ENCODE measurements at places on chromosomes 1 and 21.

DNA sequence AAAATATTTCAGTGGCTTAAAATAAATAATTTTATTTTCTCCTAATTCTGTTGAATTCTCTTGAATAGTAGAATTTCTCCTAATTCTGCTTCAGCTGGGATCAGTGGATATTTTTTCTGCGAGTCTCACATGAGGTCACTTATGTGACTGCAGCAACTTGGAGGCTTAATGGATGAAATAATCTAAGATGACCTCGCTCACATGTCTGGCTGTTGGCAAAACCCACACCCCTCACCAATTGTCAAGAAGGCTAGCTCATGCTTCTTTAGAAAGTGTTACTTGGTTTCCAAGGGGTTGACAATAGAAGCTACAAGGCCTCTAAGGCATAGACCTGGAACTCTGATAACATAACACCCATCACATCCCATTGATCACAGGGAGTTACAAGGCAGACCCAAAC lies 156.9 kb upstream of the DPYD start:
- no peak for DNase-seq

GRCh38 chr1:84737590-84737989 lies 47.3 kb upstream of the SSX2IP start:
- no peak for DNase-seq

GRCh38 chr1:212002536-212002935 lies 32.8 kb downstream of the INTS7 start:
- no peak for DNase-seq

- no peak for DNase-seq
Observed at GRCh38 chr1:160007577-160008200, 24.1 kb downstream of the PIGM start.

- DNase-seq, result peak; percentile 65
Observed at GRCh38 chr1:50422946-50423669, at the start of gene DMRTA2. DMRTA2 (minus strand) TSS chr1:50423443; CDS start chr1:50421536, 1,907 bp downstream.

- no peak for DNase-seq
Observed at GRCh38 chr1:240663169-240663879, 51.4 kb upstream of the GREM2 start.

- DNase-seq, result no peak
Observed at GRCh38 chr1:143497374-143497747, 474.4 kb downstream of the FAM72C start.

DNA sequence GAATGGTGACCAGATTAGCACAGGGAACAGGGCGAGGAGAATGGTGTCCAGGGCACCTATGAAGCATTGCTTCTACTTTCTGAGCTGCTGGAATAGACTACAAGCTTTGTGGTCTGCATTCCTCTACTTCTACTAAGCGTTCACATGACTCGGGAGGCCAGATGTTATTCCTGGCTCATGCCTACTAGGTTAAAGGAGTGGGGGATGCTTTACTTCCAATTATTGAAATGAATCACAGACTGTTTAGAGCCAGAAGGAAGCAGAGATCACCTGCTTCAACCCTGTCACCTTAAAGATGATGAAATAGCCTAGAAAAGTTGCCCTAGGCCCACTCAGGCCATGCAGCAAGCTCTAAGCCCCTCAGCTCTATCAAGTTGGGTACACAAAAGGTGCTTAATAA lies 633.5 kb downstream of the KIF26B start:
- no peak for DNase-seq

- no peak for DNase-seq
Observed at GRCh38 chr1:181028615-181029014, 5.2 kb upstream of the MR1 start.

DNA sequence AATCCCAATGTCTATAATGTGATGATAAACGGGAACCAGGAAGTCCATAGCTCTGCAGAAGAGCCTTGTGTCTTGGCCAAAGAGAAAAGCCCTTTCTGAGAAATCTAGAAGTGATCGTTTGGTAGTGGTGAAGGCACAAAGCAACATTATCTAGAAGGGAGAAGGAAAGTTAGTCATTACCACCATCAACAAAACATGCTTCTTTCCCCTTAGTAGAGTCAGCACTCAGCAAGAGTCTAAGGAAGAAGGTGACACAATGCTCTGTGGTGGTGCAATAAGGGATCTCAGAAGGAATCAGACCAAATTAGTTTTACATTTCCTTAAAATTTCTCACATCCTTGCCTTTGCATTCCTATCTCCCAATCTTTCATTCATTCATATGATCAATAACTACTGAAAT lies 134.4 kb upstream of the PRDX6 start:
- DNase-seq, result no peak

GRCh38 chr1:21241771-21242581 lies 48.3 kb downstream of the ECE1 start:
- DNase-seq, result no peak

GRCh38 chr1:159829822-159830465 lies 3.3 kb downstream of the SLAMF8 start:
- no peak for DNase-seq

DNA sequence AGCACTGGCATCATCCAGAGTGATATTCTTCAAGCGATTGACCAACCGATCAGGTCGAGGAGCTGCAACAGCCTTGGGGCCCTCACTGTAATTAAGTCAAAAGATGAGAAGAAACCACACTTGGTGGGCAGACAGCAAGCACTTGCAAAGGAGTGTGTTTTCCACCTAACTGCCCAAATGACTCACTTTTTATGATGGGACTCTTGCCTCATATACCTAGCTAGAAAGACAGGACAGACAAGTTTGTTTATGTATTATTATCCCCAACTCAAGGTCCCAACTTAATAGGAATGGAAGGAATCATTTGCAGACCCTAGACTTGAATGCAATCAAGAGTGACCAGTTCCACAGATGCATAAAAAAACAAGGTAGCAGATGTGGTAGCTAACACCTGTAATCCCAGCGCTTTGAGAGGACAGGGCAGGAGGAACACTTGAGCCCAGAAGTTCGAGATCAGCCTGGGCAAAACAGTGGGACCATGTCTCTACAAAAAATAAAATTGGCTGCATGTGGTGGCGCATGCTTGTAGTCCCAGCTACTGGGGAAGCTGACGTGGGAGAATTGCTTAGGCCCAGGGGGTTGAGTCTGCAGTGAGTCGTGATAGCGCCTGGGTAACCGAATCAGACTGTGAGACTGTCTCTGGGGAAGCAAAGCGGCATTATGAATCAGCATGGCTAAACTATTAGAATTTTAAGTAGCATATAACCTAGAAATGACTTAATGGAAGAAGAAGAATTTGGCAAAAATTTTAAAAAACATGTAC lies 2.3 kb upstream of the NRAS start:
- DNase-seq, result no peak

GRCh38 chr1:226738995-226739695 lies at the start of gene ITPKB:
ITPKB (minus strand) TSS chr1:226739282; CDS start chr1:226737458, 1,824 bp downstream.
- no peak for DNase-seq

DNA sequence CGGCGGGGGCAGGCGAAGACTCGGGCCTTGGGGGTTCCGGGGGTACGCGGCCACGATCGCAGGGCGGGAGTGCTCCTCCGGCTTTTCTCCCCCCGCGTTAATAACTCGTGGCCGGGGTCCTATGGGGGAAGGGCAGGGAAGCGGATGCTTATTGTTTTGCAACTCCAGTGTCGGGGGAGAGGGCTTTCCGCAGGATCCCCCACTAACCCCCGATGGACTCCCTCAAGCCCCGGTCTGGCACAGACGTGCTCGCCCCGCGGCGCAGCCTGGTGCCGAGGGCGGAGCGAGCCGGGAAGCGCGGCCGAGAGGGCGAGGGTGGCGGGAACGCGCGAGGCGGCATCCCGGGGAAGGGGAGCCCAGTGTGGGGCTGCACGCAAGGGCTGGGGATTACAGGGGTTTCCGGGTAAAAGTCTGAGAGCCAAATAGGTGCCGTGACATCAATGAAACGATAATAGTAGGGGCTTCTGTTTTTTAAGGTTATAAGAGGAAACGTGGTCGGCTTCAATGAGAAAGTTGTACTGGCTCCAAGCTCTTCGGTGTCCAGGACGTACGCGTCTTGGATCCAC lies 772 bp downstream of the UCK2 start:
- DNase-seq, result no peak

DNA sequence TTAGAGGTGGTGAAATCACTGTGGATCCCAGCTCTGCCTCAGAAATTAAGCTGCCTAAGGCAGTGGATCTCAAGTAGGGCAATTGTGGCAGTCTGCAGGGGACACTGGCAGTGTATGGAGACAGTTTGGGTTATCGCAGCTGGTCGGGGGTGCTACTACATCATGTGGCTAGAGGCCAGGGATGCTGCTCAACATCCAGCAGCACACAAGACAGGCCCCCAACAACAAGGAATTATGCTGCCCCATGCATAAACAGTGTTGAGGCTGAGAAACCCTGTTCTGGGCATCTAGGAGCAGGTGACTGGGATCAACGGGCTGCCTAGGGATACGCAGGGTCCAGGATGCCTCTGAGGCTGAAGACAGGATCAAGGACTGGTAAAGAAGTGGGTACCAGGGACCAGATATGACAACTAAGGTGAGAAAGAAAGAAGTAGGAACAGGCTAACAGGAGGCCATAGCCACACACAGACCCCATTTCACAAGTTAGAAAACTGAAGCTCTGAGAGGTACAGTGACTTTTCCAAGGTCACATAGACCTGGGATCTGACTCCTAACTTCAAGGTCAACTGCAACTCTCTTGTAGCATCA lies 8.7 kb downstream of the BATF3 start:
- DNase-seq, result no peak

GRCh38 chr21:17784180-17784598 lies 35.0 kb downstream of the C21orf91 start:
- no peak for DNase-seq

- DNase-seq, result no peak
Observed at GRCh38 chr1:20980051-20980450, 192.9 kb upstream of the HP1BP3 start.

DNA sequence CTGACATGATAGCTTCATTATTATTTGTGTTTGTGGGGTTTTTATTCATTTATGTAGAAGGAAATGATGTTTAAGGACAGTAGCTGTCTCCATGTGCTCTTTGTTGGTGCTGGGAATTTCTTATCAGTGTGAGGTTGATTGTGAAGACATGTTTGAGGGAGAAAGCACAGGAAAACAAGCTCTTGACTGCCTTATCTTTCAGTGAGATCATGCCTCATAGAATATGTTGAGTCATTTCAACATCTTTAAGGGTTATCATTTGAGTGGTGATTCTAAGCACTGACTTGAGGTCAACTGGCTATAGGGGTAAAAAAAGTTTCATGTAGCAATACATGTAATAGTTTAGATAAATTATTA lies 405.1 kb upstream of the ADAMTS5 start:
- DNase-seq, result no peak

GRCh38 chr1:78070758-78071157 lies 25.0 kb downstream of the GIPC2 start:
- no peak for DNase-seq

DNA sequence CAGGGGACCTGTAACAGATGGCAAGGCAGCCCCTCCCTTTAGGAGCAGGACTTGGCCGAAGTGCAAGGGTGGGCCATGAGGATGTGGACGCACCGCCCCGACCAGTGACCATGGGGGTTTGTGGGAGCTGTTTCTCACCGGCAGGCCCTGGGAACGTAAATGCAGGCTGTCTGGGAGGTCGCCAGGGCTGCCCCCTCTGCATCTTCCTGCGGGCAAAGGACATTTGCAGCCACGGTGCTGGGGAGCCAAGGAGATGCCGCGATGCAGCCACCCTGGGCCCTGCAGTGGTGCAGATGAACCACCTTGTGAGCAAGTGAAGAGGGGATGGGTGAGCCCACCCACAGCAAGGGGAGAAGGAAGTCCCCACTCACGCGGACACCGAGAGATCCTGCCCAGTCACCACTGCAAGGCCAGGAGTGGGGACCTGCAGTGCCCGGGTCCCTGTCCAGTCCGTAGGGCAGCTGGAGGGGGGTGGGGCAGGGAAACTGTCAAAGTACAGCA lies 121.1 kb downstream of the SIK1 start:
- DNase-seq, result no peak

DNA sequence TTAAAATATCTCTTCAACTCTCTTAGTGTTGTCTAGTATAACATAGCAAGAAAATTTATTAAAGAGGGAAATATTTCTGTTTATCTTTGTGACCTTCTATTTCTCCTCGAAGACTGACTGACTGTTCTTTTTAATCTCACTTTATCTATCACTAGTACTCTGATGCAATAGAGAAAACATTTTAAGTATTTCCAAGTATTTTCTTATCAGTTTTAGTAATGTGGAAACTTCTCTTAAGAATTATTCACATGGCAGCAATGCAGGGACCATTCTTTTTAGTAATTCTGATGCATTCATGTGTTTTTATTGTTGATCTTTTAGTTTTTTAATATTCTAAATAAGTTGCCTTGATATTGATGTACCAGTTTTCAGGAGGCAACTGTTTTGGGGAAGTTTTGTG lies 115.7 kb downstream of the NEK7 start:
- DNase-seq, result no peak

GRCh38 chr21:34707876-34708325 lies 39.1 kb downstream of the CLIC6 start:
- no peak for DNase-seq

- no peak for DNase-seq
Observed at GRCh38 chr1:30761381-30762151, 4.0 kb upstream of the LAPTM5 start.

DNA sequence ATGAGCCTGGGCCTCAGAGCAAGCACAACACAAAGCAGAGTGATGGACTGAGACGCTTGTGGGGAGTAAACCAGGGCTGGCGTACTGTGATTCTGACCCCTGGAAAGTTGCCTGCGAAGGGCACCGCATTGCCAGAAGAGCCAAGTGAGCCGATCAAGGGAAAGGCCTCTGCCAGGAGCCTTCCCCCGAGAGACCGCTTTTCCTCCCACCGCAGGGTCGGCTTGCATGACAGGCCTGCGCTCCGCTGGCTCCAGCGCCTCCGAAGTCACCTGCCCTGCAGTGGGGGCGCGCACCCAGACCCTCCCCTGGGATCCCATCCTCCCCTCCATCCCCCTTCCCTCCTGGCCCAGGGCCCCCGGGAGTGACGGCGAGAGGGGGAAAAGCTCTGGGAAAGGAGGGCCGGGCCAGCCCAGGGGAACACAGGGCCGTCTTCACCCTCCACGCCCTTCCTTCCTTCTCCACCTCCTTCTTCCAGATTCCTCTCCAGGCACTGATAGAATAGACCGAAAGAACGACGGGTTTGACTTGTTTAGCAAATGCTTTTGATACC lies 165.0 kb downstream of the TRIM33 start:
- peak; percentile 8 for DNase-seq

- no peak for DNase-seq
Observed at GRCh38 chr1:246197076-246197475, 310.0 kb downstream of the SMYD3 start.

DNA sequence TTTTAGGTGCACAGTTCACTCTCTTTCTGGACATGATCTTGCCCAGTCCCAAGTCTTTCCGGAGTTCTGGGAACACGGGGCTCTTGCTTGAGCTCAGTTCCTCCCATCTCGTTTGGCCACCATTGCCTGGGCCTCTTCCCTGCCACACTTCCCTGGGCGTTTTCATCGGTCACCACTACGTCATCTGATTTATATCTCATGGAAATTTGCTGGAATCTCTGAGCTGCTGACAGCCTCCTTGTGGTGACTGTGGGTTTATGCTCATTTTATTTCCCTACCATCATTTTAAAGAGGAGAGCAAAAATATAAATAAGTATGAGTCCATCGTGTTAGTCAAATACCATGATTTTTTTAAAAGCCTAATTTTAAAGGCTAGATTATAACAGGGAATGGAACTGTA lies 449.1 kb upstream of the KAZN start:
- DNase-seq, result no peak

GRCh38 chr1:185935360-185935759 lies 201.2 kb downstream of the HMCN1 start:
- DNase-seq, result no peak

- no peak for DNase-seq
Observed at GRCh38 chr1:33150522-33150921, 31.3 kb downstream of the TRIM62 start.

- DNase-seq, result no peak
Observed at GRCh38 chr21:34861258-34861657, 187.8 kb downstream of the RUNX1 start.

Measured in NCI-H2107 (cell line).